ENCODE measurements at places on chromosomes 3 and 15. TPM values are rescaled to one million over a fixed set of nuclear protein-coding genes. Genes with fewer than 3 reads are reported as not detected.

Gene WDR49
- 1.1 TPM for polyA plus RNA-seq

Gene UNC13C
- not detected for polyA plus RNA-seq

Gene CD86
- polyA plus RNA-seq = 321 TPM

Gene POC1A
- polyA plus RNA-seq = 1.2 TPM

Gene TOPAZ1
- not detected for polyA plus RNA-seq

Gene FILIP1L
- polyA plus RNA-seq = 0.40 TPM

Gene LRRC49
- 0.24 TPM for polyA plus RNA-seq

Gene SLC38A3
- polyA plus RNA-seq = not detected

Gene TBL1XR1
- polyA plus RNA-seq = 8.8 TPM

Gene GOLGA8G
- polyA plus RNA-seq = not detected

Gene MKRN2OS
- not detected for polyA plus RNA-seq

Gene FETUB
- polyA plus RNA-seq = not detected

Gene EXD1
- not detected for polyA plus RNA-seq

Gene CCDC174
- 3.7 TPM for polyA plus RNA-seq

Gene PHLDB2
- polyA plus RNA-seq = not detected

Gene FEZF2
- not detected for polyA plus RNA-seq

Gene PLA1A
- polyA plus RNA-seq = not detected

Gene CCR8
- not detected for polyA plus RNA-seq

DNA sequence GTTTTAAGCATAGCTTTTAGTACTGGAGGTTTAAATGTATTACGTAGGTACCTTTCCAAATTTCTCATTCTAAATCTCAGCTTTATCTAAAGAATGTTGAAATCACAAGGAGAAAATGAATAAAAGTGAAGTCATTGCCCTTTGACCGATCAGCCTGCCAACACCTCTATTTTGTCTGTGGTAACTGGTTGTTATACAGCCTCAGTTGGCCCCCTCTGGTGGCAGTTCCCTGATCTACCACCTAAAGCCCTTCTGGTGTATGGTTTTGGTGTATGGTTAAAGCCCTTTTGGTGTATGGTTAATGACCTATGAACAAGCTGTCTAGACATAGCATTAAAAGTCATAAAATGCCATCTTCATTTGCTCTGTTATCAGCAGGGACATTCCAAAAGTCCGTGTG, 378.2 kb upstream of the AZI2 start:
- DNase-seq = no peak

GRCh38 chr3:127254730-127255129, 33.1 kb downstream of the PRR20G start:
- DNase-seq = no peak

DNA sequence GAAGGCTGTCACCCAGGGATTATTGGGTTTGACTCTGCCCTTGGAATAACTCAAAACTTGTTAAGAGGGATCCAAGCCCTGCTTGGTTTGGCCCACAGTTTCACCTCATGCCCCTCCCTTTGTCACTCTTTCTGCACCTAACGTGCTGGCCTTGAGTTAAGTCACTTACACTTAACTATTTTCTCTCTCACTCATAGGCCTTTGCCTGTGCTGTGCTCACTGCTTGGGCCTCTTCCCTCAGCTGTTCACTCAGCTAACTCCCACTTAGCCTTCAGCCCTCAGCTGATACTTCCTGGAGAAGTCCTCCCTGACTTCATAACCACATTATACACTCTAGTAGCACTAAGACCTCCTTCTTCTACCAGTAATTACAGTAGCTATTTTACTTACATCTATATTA, 133.3 kb downstream of the CMSS1 start:
- DNase-seq = no peak

DNA sequence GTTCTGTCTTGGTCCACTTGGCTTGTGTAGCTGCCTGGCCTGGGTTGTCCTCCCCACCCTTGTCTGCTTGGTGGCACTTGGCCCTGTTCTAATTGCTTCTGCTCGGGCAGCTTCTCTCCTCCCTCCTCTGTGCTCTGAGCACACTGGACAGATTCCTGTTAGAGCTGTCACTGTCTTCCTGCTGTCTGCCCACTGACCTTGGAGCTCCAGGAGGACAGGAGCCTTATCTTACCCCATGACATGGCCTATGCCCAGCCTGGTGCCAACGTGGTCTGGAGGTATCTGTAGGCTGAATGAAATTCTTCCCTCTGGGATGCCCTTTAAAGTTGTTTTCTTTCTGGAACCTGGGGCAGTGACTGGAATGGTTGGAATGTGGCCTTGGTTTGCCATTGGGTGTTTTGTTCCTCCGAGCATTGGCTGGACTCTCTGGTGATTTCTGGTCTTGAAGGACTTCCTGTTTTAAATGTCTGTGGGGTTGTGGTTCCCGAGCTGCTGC, 94.1 kb downstream of the FAM43A start:
- no peak for DNase-seq

- DNase-seq = no peak
These were observed 8.5 kb upstream of the HACD2 start for GRCh38 chr3:123593381-123593780.

GRCh38 chr3:11005686-11006256, 13.2 kb downstream of the SLC6A1 start:
- no peak for DNase-seq

DNA sequence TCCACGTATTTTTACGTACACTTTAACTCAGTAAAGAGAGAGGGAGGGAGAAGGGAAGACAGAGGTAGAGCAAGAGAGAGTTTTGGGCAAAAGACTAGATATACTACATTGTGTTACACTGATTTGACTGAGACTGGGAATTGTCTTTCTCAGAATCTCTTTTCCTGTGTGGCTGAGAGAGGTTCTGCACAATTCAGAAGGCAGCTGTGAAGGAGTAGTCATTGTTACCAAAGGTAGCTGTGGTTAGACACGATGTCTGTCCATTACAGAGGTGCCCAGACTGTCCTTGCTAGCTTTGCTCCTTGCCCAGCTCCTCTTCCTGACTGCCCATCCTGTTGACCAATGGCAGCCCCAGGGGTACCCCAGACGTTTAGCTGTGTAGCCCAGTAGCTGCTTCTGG, 577.5 kb upstream of the CBLB start:
- DNase-seq = no peak

- no peak for DNase-seq
These were observed 415.9 kb upstream of the KCNMB2 start for GRCh38 chr3:178120367-178120766.

DNA sequence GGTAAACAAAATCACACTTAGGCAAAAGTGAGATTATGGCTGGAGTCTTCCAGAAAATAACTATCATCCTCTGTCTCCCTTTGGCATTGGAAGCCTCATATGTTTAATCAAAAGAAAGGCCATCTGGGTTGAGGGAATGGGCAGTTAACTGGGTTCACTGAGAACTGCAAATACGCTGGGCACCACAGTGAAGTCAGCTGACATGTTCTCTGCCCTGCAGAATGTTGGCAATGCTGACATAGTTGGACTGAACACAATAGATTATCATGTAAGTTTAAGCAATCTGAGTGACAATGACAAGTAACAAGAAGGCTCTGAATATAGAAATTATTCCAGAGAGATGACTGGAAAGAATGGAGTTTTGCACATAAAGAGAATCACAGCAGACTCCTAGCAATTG, 43.8 kb upstream of the SLC25A26 start:
- no peak for DNase-seq

GRCh38 chr3:30225021-30225420, 381.4 kb upstream of the TGFBR2 start:
- no peak for DNase-seq

GRCh38 chr3:128285967-128286321, 132.7 kb downstream of the EEFSEC start:
- no peak for DNase-seq

- DNase-seq = no peak
These were observed 89.1 kb downstream of the BCHE start for GRCh38 chr3:165748094-165748493.

GRCh38 chr3:100992231-100993012, 799 bp downstream of the ABI3BP start:
- DNase-seq = no peak

- DNase-seq = no peak
These were observed 13.0 kb downstream of the P2RY12 start for GRCh38 chr3:151371526-151371925.

GRCh38 chr3:5116538-5116937, 5.6 kb upstream of the ARL8B start:
- no peak for DNase-seq

- DNase-seq = no peak
These were observed 446.3 kb upstream of the NECTIN3 start for GRCh38 chr3:110625201-110625747.

DNA sequence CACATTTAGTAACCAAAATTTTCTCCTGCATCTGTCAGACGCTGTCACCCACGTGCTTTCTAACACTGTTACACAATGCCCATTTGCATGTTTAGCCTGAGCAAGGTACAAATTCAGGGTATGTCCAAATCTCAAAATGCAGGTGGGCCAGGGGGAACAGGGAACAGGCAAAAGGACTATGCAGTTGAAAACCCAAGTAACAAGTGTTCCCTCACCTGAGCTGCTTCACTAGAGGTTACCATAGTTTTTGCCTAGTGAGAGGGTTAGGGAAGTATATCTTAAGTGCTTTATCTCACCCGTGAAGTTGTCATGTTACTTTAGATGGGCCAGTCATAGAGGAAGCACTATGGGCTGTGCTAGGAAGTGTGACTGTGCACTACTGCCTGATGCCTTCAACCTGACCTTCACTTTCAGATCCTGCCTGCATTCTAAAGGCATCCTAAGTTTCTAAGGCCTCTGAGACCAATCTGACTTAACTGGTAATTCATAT, 6.0 kb upstream of the TMEM87A start:
- DNase-seq = peak; percentile 74

GRCh38 chr3:36965440-36965839, 20.6 kb upstream of the TRANK1 start:
- no peak for DNase-seq

- DNase-seq = peak; percentile 33
These were observed 6.6 kb downstream of the CBLB start for GRCh38 chr3:105862217-105862616.

GRCh38 chr15:69403594-69403993, 10.6 kb upstream of the KIF23 start:
- no peak for DNase-seq

- DNase-seq = no peak
These were observed 15.2 kb downstream of the P2RY1 start for GRCh38 chr3:152849996-152850578.

DNA sequence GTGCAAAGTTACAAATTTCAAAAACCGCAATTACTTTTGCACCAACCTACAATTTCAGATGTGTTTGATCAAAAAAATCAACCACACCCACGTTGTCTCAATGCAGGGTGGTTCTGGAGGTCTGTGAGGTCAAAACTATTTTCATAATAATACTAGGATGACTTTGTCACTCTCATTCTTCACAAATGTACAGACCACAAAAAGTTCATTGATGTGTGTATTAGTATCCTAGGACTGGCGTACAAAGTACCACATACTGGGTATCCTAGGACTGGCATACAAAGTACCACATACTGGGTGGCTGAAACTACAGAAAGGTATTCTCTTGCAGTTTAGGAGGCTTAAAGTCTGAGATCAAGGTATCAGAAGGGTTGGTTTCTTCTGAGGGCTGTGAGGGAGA, 13.0 kb downstream of the SUCLG2 start:
- no peak for DNase-seq

- no peak for DNase-seq
These were observed 298.1 kb upstream of the NECTIN3 start for GRCh38 chr3:110773413-110773954.

DNA sequence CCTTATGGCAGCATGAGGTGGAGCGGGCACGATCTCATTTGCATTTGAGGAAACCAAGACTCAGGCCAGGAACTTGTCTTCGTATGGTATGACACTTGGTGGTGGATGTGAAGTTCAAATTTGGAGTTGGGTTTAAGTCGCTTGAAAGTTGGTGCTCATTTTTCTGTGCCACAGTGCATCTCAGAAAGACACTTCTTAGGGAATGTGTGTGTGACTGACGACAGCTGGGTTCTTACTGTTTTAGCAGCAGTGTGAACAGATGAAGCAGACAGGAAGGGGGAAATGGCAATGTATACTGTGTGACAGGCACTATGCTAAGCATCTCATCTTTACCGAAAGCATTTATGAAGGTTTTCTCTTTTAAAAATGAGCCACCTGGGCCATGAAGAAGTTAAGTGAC, 75.4 kb downstream of the SEC22A start:
- no peak for DNase-seq

GRCh38 chr3:184608209-184608608, 46.6 kb downstream of the EPHB3 start:
- no peak for DNase-seq

GRCh38 chr3:11600501-11601282, 43.0 kb downstream of the VGLL4 start:
- DNase-seq = no peak

DNA sequence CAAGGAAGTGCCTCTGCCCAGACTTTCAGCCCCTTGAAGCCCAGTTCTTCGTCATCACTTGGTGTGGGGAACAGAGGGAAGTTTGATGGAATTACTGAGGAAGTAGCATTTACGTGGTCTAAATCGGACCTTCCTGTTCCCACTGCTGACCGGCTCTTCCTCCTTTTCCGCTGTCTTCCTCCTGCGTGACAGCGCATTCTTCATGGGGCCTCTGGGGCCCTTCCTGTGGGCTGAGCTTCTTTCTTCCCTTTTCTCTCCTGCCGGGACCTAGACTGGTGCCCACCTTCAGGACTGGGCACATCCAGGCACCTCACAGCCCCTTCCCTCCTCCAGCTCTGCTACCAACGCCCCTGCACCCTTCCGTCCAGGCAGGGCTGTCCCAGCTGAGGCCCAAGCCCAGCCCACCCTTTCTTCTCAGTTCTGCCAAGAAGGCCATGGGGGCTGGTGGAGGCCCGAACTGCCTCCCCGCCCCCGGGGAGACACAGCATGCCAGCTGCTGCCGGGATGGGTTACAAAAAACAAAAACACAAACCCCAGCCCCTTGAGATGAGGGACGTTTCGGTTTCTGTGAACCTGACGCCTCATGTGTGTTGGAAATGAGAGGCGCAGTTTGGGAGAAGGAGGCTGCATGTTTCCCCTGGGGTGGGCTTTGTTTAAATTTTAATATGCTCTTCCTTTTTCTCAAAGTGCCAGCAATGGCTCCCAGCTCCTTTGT, 19.1 kb downstream of the ZNF710 start:
- peak; percentile 98 for DNase-seq

GRCh38 chr15:67564968-67565345, 22.5 kb downstream of the MAP2K5 start:
- no peak for DNase-seq

DNA sequence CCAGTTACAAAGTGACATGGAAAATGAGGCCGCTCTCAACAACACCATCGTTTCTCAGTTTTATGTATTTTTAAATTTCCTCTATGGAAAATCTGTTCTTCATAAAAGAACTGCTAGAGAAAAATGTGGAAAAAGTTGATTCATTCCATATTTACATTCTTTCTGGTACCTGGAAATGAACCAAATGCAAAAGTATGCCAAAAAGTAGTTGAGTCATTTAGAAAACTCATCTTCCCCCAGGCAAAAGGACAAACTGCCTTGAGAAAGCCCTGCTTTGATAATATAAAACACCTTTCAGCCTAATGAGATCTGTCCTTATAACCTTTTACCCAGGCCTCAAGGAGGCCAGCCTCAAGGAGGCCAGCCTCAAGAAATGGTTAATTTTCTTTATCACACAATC, 283.0 kb upstream of the VEPH1 start:
- DNase-seq = no peak

GRCh38 chr15:83064859-83065258, 2.2 kb downstream of the BTBD1 start:
- DNase-seq = no peak

- DNase-seq = no peak
These were observed 82.1 kb downstream of the NEK10 start for GRCh38 chr3:27287052-27287451.
